Trophoblast cell (in vitro differentiated cells and primary cell): ENCODE measurements at places on chromosomes 7 and 10.

DNA sequence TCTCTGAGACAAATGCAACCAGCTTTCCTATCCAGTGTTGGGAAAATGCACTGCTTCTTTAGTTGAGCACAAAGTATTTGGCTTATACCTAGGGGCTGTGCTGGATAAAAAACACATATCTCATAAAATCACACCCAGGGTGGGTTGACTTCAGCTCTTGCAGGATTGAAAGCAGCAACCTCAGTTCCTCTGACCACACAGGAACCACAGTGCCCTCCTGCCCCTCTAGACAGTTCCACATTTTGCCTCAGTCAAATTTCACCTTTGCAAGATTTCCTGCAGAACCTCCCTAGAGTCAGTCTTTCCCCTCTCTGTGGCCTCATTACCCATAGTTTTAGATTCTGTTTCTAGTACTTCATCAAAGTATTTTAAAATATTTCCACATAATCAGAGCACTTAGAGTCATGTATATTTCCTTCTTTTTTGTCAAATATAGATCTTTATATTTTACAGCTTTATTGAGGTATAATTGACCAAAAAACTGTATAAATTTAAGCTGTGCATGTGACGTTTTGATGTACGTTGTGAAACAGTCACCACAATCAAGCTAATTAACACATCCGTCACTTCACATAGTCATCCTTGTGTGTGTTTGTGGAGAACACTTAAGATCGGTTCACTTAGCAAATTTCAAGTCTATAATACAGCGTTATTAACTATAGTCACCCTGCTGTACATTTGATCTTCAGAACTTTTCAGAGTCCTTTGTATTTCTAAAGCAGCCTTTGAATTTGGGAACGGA is 37.0 kb upstream of the EGR2 start:
- H3K27ac ChIP-seq: no peak overlapping the region
- no peaks in the 10 kb centered on the region for H3K4me1 ChIP-seq
- no peaks in the 10 kb centered on the region for H3K36me3 ChIP-seq
- no peak overlapping the region for H3K4me3 ChIP-seq
- H3K27me3 ChIP-seq: no peaks in the 10 kb centered on the region

- H3K36me3 ChIP-seq: no peaks in the 10 kb centered on the region
- peak; percentile 37 for DNase-seq
- no peaks in the 10 kb centered on the region for H3K27me3 ChIP-seq
- H3K4me1 ChIP-seq: no peaks in the 10 kb centered on the region
- H3K27ac ChIP-seq: no peak overlapping the region
Measured at GRCh38 chr7:94003446-94004023, 620 bp downstream of the BET1 start.

DNA sequence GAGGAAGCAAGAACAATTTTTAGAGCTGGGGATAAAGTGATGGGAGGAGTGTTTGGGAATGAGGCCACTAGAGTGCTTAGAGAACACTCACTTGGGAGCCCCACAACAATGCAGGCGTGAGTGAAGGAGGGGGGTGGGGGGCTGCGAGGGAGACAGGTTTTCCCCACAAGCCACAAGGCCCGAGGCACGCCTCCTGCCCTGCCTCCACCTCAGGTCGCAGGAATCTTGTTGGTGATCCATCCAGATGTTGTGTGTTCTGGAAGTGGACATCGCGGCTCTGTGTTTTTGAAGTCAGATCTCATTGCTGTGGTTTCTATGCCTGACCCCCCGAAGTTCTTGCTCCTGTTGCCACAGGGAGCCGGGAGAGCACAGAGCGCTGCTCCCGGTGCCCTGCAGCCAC is 178.0 kb upstream of the BMPER start:
- H3K4me3 ChIP-seq: no peak overlapping the region
- H3K4me1 ChIP-seq: peaks cover 40% of the 10 kb centered on the region
- H3K27ac ChIP-seq: peak overlapping the region; percentile 85
- DNase-seq: no peak
- H3K36me3 ChIP-seq: no peaks in the 10 kb centered on the region
- H3K27me3 ChIP-seq: no peaks in the 10 kb centered on the region

DNA sequence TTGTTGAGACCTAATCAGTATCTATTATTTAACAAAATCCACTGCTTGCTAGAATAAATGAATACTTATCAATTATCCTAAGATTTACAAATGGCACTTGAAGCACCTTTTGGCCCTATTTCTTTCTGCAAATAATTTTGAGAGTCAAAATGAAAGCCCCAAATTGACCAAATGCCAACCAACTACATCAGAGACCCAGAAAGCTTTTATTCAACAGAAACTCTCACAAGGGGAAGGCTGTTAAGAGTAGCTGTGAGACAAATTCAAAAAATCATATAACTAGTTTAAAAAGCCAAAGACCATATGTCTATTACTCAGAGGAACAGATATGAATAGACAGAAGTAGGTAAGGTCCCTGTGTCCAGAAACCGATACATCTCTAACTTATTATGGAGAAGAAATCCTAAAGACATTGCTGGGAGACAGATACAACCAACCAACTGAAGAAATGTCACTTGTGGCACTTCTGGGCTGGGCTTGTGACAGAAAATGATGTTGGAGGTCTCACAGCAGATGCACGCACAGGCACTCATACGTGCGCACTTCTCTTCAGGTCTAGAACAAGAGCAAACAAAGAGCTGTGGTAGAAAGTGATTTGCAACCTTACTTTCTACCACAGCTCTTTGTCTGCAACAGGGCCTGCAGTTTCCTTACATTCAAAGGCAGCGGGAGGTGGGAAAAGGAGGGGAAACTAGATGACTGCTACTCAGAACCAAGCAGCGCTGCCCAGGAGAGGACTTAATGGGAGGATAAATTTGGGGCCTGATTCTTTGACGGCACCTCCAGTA is 58.6 kb upstream of the KCNIP2 start:
- DNase-seq: no peak
- H3K27ac ChIP-seq: no peak overlapping the region
- no peaks in the 10 kb centered on the region for H3K36me3 ChIP-seq

- H3K27ac ChIP-seq: peak overlapping the region; percentile 49
- DNase-seq: no peak
- peaks cover 14% of the 10 kb centered on the region for H3K4me1 ChIP-seq
- no peaks in the 10 kb centered on the region for H3K27me3 ChIP-seq
- H3K36me3 ChIP-seq: peaks cover 19% of the 10 kb centered on the region
- H3K4me3 ChIP-seq: peak overlapping the region; percentile 82
Measured at GRCh38 chr7:143288836-143289235, 685 bp downstream of the CASP2 start.
